ENCODE measurements at places on chromosomes 7 and 10.
A peak's percentile ranks its signal among the peaks of the same experiment; 100 is the strongest.

DNA sequence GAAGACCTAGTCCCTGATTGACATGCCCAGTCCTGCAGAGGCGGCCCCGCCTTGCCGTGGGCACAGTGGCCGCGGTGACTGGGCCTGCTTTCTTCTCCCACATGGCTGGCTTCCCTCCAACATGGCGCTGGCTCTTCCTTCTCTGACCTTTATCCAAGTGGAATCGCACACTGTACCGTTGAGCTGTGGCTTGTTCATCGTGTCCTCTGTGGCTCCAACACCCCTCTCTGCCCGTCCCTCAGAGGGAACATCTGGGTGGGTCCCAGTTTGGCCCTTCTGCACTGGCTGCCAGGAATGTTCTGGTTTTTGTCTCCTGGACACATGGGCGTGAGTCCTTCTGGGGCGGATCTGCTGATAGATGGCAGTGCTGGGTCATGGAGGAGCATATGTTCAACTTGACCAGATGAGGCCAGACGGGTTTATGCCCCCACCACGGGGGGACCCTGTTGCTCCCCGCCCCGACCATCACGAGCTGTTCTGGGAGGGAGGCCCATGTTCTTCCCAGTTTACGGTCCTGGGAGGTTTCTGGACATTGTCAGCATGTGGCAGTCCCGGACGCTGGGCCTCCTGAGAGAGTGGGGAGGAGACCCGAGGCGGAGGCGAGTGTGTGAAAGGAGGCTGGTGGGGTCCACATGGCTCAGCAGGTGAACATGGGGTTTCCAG, 63.5 kb downstream of the LHPP start:
- peak; percentile 40 for DNase-seq

DNA sequence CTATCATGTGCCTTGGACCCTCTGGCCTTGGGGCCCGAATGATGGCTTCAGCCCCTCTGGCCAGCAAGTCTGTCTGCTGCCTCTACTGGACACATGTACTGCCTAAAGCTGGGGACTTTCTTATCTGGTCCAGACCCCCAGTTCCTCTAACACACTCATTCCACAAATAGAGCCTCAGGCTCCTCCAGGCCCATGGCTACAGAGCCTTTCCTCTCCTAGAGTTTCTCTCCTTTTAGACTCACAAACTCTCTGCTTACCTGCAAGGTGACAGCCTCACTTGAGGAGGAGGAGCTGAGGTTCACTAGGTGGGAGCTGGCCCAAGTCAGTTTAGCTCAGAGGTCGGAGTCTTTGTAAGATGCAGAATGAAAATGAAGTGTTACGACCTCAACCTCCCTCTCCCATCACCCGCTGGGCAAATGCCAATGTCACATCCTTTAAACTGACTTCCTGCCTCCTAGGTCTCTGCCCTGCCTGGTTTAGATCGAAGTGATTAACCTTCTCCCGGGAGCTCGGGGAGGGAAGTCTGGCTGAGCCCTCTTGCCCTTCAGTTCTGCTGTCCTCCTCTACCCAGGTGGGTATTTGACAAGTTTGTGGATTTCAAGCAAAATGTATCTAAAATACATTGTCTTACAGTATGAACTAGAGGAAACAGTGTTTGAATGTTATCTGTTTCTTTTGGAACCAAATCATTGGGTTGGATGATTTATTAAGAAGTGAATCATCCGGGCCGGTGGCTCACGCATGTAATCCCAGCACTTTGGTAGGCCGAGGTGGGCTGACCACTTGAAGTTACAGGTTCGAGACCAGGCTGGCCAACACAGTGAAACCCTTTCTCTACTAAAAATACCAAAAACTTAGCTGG, 71.9 kb upstream of the TNS3 start:
- no peak for DNase-seq

- no peak for DNase-seq
Measured at GRCh38 chr10:17428351-17429097, 25.9 kb downstream of the ST8SIA6 start.

GRCh38 chr7:25304691-25305090, 76.4 kb upstream of the NPVF start:
- no peak for DNase-seq

DNA sequence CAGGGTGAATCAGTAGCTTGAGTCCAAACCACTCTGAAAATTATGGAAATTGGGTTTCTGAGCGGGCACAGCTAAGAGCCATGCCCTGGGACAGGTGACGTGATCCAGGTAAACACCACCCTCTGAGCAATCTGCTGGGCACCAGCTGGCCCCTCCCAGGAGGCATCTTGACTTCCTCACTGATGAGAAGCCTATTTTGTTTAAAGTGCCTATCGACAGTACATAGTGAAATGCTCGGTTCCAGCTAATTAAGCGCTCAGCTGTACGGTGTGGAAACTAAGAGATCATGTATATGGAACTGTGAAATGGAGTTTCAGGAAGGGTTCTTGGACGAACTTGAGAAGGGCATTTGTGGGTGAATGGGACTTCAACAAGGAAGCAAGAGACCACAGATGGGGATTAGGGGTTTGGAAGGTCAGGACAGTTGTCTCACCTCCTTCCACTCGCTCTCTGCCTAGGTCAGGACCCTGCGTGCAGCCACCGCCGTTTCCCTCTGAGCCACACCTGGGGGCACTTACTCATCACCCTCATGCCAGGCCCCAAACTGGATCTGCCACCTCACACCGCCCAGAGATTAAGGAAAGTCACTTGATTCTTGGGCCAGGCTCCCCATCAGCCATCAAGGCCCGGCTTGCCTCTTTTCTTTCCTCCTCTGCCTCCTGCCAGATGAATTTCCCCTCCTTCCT, 3.2 kb downstream of the ITPRIP start:
- no peak for DNase-seq

GRCh38 chr10:47420305-47421056, 36.4 kb upstream of the ZNF488 start:
- no peak for DNase-seq

GRCh38 chr10:33410860-33411234, 76.4 kb upstream of the NRP1 start:
- DNase-seq = no peak

DNA sequence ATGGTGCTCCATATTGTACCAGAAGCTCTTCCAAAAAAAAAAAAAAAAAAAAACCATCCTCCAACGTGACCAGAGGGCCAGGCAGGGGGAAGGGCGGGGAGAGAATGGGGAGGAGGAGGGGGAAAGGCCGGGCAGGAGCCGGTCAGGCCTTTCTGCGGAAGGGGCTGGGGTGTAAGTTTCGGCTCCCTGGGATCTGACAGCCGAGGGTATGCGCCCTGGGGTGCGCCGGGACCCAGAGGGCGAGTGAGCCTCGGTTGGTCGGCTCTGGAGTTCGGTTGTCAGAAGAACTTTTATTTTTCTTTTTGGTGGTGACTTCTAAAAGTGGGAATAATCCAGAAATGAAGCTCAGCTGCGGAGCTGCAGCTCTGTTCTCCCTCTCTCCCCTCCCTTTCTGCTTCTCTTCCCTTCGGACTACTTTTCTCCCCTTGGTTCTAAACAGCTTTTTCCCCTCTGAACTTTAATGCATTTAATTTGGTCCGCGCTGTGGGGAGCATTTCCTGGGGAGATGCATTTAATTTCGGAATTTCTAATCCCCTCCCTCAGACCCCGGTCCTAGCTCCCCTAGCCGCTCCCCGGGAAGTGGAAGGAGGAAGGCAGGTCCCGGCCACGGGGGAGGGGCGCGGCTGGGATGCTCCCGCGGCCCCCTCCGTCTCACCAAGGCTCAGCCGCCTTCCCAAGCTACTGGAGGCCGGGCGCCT, 3.9 kb upstream of the PAX2 start:
- DNase-seq = no peak

DNA sequence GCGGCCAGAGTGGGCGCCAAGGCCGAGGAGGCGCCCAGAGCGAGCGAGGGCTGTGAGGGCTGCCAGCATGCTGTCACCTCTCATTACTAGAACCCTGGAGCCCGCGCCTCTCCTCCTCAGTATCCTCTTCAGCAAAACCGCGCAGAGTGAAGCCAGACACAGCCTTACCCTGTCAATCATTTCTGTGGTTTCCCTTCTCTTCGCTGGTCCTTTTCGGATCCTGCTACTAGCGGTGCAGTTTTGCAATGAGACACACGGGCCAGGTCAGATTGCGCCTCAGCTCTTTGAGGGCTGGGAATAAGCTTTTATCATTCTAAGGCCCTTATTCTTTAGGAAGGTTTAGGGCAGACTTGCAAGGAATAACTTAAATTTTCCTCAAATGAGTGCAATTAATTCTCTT, 55.5 kb upstream of the FAM171A1 start:
- DNase-seq = no peak

- DNase-seq = no peak
Measured at GRCh38 chr10:123847686-123848432, 43.7 kb downstream of the CPXM2 start.

DNA sequence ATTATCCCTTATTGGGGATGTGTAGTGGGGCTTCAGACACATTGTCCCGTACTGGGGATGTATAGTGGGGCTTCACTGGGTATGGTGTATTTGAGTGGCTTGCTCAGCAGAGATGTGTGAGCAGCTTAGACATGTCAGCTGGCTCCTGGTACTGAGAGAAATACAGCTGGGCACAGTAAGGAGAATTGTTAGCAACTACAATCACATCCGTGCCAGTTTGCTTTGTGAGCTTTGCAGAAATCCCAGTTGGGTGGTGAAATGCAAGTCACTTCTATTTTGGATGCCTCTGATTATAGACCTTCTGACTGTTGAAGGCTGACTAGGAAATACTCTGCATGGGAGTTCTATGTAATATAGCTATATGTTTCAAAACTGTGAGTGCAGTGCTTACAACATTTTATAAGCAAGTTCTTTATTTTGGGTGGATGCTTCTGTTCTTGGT, 10.8 kb downstream of the CCNY start:
- no peak for DNase-seq

DNA sequence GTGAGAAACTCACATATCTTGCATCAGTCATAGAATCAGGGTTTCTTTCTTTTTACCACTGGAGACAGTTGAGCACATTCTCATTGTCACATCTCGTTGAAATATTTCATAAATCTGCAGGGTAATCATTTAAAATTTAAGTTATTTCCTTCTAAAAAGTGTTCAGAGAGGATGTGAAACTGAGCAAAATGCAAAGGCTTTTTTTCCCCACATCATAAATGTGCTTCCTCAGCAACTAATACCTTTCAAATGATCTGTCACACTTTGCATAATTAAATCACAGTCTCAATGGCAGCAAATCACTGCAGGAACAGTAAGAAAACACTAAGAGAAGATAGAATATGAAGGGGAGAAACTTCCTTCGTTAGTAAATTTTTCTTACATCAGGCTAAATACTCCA, 187.5 kb downstream of the EVX1 start:
- DNase-seq = no peak

DNA sequence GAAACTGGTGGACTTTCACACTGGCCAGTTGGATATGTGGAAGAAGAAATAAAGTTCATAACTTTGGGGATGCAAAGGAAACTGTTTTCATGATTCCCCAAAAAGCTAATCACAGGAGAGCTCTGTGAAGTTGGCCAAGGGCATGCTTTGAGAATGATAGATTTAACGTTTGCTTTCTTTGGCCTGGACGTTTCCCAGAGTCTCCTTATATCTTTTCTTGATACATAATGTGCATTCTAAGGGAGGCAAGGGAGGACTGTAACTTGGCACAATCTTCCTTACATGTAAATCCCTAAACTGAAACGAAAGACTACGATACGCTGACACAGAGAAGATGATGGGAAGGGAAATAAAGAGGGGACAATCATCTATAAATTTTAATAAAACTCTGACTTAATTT, 176.5 kb upstream of the INHBA start:
- no peak for DNase-seq

DNA sequence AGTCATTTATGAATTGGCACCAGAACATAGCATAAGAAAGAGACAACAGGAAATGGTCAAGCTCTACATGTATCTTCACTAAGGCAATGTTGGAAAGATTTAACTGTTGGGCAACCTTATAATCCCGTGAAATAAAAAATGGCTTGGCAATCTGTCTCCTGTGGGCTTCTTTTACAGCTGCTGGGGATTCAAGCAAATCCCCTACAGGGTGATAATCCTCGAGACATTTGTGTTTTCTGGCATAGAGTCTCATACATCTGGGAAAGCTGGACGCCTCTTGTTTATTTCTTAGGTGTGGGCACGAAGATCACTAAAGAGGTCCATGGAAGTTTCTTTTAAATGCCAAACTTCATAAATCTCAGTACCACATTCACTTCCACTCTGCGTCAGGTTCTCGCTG, 82.2 kb upstream of the GPR141 start:
- DNase-seq = no peak

- DNase-seq = no peak
Measured at GRCh38 chr7:69213878-69214277, 384.4 kb upstream of the AUTS2 start.

- DNase-seq = no peak
Measured at GRCh38 chr7:16479591-16479990, 14.1 kb upstream of the SOSTDC1 start.

DNA sequence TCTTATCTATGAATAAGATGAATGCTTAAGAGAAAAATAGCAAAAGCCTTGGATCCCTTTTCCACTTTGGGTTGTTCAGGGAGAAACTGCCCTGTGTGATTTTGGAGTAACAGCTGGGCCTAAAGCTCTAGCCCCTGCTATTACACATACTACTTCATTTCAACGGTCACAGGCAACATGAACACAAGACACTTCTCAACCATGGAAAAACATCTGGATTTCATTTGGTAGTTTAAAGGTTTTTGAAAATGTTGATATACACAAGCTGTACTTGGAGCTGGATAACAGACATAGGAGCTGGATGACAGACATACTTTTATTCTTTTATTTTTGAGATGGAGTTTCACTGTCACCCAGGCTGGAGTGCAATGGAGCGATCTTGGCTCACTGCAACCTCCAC, 2.7 kb upstream of the CHUK start:
- no peak for DNase-seq

GRCh38 chr7:132317701-132318351, 258.4 kb downstream of the PLXNA4 start:
- DNase-seq = no peak

- DNase-seq = no peak
Measured at GRCh38 chr7:133429371-133429770, 176.5 kb downstream of the EXOC4 start.

GRCh38 chr10:28875549-28876081, 198.3 kb downstream of the BAMBI start:
- DNase-seq = peak; percentile 34
